GM12865 (cell line): ENCODE measurements at places on chromosomes 12 and 14.
A peak's percentile ranks its signal among the peaks of the same experiment; 100 is the strongest.

GRCh38 chr12:119180380-119181040 is 1.8 kb downstream of the HSPB8 start:
- DNase-seq, result no peak

GRCh38 chr14:23697680-23698079 is 61.5 kb downstream of the DHRS2 start:
- DNase-seq, result no peak

- no peak for DNase-seq
Measured at GRCh38 chr12:6964605-6965025, 5.8 kb downstream of the PHB2 start.

GRCh38 chr12:12357719-12358461 is 1.0 kb downstream of the BORCS5 start:
- peak; percentile 63 for DNase-seq

- DNase-seq, result peak; percentile 54
Measured at GRCh38 chr14:92558319-92558718, 44.7 kb downstream of the RIN3 start.

DNA sequence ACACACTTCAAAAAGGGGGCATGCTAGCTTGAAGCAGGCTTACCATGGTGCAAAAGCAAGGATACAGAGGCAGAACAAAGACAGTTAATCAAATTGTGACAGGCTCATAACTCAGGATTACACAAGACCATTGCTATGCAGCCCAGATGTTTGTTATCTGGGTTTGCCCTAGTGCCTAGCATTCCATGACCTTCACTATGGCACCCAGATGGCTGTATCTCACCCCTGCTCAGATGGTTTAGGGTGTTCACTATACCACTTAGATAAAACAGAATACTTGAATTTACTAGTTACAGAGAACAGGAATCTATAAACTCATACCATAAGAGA is 56.2 kb downstream of the SDR9C7 start:
- DNase-seq, result no peak

- no peak for DNase-seq
Measured at GRCh38 chr14:54209511-54210250, 187.1 kb upstream of the CDKN3 start.

DNA sequence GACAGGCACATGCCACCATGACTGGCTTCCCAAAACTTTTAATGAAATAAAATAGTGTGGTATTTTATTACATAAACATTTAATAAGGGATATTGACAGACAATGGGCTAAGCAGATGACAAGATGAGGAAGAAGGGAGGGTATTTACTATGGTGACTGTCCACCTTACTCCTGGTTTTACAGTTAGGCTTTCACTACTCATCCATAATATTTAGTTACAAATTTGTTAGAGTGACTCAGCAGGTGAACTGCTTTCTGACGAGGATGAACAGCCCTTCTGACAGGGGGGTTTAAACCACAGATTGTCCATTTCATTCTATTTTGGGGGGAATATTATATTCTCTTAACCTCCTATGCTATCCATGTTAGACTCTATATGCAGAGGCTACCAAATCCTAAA is 3.6 kb upstream of the PALS1 start:
- DNase-seq, result no peak

GRCh38 chr14:89296281-89296745 is 120.7 kb downstream of the FOXN3 start:
- peak; percentile 52 for DNase-seq

DNA sequence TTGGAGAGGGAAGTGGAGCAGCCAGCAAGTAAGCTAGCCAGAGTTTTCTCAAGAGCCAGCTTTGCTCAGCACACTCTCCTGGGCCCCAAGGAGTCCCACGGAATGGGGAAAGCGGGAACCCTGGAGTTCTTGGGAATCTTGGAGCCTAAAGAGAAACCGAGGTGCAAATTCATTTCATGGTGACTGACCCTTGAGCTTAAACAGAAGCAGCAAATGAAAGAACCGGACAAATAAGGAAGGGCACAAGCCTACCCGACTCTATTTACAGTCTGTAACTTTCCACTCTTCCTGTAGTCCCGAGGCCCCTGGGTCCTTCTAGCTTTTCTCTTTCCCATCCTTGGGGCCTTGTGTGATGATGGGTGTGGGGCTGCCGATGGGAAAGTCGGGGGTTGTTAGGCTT is 18.1 kb upstream of the TIGAR start:
- no peak for DNase-seq

GRCh38 chr12:87796961-87797516 is 232.2 kb downstream of the C12orf50 start:
- DNase-seq, result no peak

DNA sequence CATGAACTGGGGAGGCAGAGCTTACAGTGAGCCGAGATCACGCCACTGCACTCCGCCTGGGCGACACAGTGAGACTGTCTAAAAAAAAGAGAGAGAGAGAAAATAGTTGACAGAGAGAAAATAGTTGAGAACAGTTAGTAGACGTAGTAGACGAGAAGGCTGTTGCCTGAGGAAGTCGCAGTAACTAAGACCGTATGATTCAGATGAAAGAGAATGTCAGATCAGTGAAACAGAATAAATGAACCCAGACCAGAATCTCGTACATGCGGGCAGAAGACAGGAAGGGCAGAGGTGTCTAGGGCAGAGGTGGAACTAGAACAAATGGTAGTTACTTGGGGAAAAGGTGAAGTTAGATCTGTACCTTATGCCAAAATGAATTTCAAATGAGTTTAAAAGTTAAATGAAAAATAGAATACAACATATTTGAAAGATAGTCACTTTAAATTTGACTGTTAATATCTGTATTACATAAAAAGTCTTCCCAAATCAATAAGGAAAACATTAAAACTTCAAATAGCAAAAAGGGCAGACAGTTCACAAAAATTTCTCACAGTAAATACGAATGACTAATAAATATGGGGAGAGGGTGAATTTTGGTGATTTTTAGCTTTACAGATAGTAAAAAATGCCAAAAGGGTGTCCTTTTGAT is 17.7 kb downstream of the MDM2 start:
- no peak for DNase-seq

- no peak for DNase-seq
Measured at GRCh38 chr12:100913872-100914592, 119.5 kb downstream of the ANO4 start.

- DNase-seq, result peak; percentile 88
Measured at GRCh38 chr14:101961011-101961721, 3.2 kb upstream of the DYNC1H1 start.

- no peak for DNase-seq
Measured at GRCh38 chr14:91358654-91359220, 58.9 kb downstream of the CCDC88C start.

DNA sequence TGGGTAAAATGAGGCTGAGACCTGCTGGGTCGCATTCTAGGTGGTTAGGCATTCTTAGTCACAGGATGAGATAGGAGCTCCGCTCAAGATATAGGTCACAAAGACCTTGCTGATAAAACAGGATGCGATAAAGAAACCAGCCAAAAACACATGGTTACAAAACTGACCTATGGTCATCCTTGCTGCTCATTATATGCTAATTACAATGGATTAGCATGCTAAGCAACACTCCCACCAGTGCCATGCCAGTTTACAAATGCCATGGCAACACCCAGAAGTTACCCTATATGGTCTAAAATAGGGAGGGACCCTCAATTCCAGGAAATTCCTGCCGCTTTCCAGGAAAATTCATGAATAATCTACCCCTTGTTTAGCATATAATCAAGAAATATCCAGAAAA is 132.4 kb downstream of the BRMS1L start:
- no peak for DNase-seq

- no peak for DNase-seq
Measured at GRCh38 chr12:32400866-32401265, 1.5 kb downstream of the FGD4 start.

- DNase-seq, result no peak
Measured at GRCh38 chr12:69046363-69046762, 113.4 kb upstream of the CPM start.

DNA sequence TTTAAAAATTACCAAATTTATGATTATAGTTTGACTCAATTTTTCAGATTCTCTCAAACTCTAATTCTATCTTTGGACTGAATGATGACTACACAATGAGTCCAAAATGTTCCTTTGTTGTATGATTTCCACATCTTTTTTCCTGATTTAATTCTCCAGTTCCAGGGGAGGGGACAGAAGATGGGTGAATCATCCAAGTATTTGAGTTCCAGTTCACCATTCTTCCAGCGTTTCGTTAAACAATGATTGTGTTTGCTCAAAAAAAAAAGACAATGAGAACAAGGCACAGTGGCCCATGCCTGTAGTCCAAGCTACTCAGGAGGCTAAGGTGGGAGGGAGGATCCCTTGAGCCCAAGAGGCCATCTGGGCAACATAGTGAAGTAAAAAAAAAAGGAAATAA is 23.8 kb downstream of the BAZ1A start:
- DNase-seq, result no peak

- no peak for DNase-seq
Measured at GRCh38 chr14:33271891-33272290, 333.2 kb downstream of the NPAS3 start.

- no peak for DNase-seq
Measured at GRCh38 chr12:114919479-114919878, 235.5 kb upstream of the TBX3 start.

GRCh38 chr12:89016970-89017778 is 335.1 kb downstream of the DUSP6 start:
- DNase-seq, result peak; percentile 67
